ENCODE measurements at places on chromosomes 2 and 18. TPM values are rescaled to one million over a fixed set of nuclear protein-coding genes. Genes with fewer than 3 reads are reported as not detected.

DNA sequence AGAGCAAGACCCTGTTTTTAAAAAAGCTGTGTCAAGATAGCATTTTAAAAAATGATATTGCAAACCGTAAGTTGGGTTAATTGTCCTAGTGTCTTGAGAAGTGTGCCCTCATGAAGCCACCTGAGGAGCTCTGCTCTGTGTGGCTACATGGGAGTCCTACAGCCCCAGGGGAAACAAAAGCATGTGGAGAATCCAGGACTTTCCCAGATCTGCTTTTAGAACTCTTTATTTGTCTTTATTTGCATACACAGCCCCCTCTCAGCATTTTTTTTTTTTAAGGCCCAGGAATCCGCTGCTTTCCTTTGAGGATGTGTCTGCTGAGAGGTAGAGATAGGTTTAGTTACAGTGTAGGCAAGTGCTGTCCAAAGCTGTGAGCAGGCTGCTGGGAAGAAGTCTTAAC lies 219.2 kb downstream of the FHOD3 start:
- DNase-seq = no peak
- no peak overlapping the region for H3K4me3 ChIP-seq
- H3K4me1 ChIP-seq = no peaks in the 10 kb centered on the region
- no peak overlapping the region for H3K27ac ChIP-seq

GRCh38 chr2:9764153-9764778 lies 79.0 kb upstream of the TAF1B start:
- DNase-seq = no peak
- no peak overlapping the region for H3K4me3 ChIP-seq
- H3K27me3 ChIP-seq = no peaks in the 10 kb centered on the region
- H3K4me1 ChIP-seq = peaks cover 18% of the 10 kb centered on the region

GKN1 gene
- not detected for total RNA-seq

GRCh38 chr2:178101321-178102079 lies 10.7 kb upstream of the RBM45 start:
- no peaks in the 10 kb centered on the region for H3K27me3 ChIP-seq
- H3K4me3 ChIP-seq = no peak overlapping the region
- no peaks in the 10 kb centered on the region for H3K36me3 ChIP-seq
- no peak overlapping the region for H3K27ac ChIP-seq
- no peak for DNase-seq

- peaks cover 6% of the 10 kb centered on the region for H3K36me3 ChIP-seq
- H3K4me1 ChIP-seq = peaks cover 6% of the 10 kb centered on the region
- H3K27ac ChIP-seq = no peak overlapping the region
- H3K27me3 ChIP-seq = no peaks in the 10 kb centered on the region
- DNase-seq = no peak
- no peak overlapping the region for H3K4me3 ChIP-seq
Observed at GRCh38 chr2:46082531-46083485, 214.4 kb upstream of the EPAS1 start.

- H3K27ac ChIP-seq = no peak overlapping the region
- no peak overlapping the region for H3K4me3 ChIP-seq
- no peak for DNase-seq
- peaks cover 12% of the 10 kb centered on the region for H3K4me1 ChIP-seq
- H3K27me3 ChIP-seq = no peaks in the 10 kb centered on the region
Observed at GRCh38 chr2:85401844-85402243, 8.3 kb downstream of the CAPG start.

ALPI gene
- not detected for total RNA-seq

- H3K27ac ChIP-seq = no peak within 1 kb of the TSS
- peak within 1 kb of the TSS; percentile 53 for H3K4me3 ChIP-seq
- peaks cover 48% of the 10 kb centered on the region for H3K27me3 ChIP-seq
Observed at GRCh38 chr2:73202156-73203054, at the start of gene NOTO. TSS of gene NOTO (plus strand) at chr2:73202574. CDS start at chr2:73202667, 93 bp downstream.

MYO5B gene
- total RNA-seq = 0.12 TPM

GRCh38 chr2:96957244-96957643 lies 29.1 kb downstream of the FAM178B start:
- DNase-seq = no peak
- H3K4me3 ChIP-seq = no peak overlapping the region
- H3K27me3 ChIP-seq = no peaks in the 10 kb centered on the region
- H3K27ac ChIP-seq = no peak overlapping the region
- H3K36me3 ChIP-seq = no peaks in the 10 kb centered on the region
- peaks cover 35% of the 10 kb centered on the region for H3K4me1 ChIP-seq

DNA sequence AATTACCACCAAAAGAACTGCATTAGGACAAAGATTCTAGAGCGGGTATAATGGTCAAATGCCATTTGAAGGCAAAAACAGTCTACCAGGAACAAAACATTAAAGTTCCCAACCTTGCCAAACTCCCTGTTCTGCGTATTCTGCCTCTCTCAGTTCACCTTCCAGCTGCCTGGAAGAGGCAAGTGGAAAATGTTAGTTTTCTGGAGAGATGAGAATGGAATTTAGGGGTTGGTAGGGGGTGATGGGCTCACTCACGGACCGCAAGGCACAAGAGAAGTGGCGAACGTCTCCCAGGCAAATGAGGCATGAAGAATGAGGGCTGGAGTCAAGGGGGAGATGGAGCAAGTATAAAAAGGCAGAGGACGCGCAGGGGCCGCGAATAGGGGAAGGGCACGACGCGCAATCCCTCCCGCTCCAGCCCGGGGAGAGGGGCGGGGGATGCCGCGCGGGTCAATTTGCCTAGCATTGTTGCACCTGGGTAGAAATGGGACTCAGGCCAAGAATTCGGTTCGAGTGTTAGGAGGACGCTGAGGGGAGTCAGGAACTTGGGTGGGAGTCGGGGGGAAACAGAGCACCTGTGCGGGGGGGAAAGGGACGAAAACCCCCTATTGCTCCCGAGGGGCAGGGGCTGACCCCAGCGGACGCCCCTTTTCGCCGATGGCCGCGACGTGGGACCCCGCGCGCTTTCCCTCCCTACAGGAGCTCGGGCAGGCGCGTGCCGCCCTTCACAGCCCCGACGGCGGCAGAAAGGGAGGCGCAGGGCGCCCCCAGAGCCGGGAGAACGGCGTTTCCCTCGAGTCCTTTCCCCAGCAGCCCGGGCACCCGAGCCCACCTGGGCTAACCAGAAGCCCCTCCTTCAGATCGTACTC lies 573 bp downstream of the PAIP2B start:
- peak overlapping the region; percentile 85 for H3K27ac ChIP-seq

GRCh38 chr2:59032499-59032898 lies 791.4 kb upstream of the FANCL start:
- no peaks in the 10 kb centered on the region for H3K36me3 ChIP-seq
- H3K4me3 ChIP-seq = no peak overlapping the region
- H3K27ac ChIP-seq = no peak overlapping the region

DNA sequence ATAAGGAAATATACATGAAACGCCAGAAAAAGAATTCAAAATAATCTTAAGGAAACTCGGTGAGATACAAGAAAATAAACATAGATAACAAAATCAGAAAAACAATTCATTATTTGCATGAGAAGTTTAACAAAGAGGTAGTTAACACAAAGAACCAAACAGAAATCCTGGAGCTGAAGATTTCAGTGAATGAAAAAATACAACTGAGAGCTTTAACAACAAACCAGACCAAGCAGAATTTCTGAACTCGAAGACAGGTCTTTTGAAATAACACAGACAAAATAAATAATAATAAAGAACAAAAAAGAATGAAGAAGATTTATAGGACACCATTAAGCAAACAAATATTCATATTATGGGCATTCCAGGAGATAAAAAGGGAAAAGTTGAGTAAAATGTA lies 204.7 kb downstream of the ATAD2B start:
- DNase-seq = no peak
- no peak overlapping the region for H3K4me3 ChIP-seq
- no peak overlapping the region for H3K27ac ChIP-seq
- H3K4me1 ChIP-seq = no peaks in the 10 kb centered on the region
- H3K27me3 ChIP-seq = no peaks in the 10 kb centered on the region
- peaks cover 41% of the 10 kb centered on the region for H3K36me3 ChIP-seq

GRCh38 chr2:31083234-31083993 lies 54.8 kb downstream of the GALNT14 start:
- no peak for DNase-seq
- no peaks in the 10 kb centered on the region for H3K36me3 ChIP-seq
- H3K27me3 ChIP-seq = no peaks in the 10 kb centered on the region
- H3K4me1 ChIP-seq = no peaks in the 10 kb centered on the region
- H3K27ac ChIP-seq = no peak overlapping the region
- H3K4me3 ChIP-seq = no peak overlapping the region

DNA sequence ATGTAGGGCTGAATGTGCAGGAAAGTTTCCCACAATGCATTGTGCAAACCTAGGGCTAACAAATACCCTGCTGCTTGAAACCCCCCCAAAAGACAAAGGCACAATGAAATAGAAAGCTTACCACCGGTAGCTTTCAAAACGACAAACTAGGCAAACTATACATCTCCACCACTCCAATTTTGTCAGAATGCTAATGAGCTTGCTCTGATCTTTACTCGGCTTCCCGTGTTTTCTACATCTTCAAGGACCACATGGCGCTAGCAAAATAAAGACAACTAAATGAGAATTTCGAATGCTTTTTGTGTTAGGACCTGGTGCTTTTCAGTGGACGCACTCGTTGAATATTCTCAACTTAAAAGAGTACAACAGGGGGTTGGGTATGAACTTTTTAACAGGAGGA lies 37.2 kb upstream of the OTX1 start:
- no peaks in the 10 kb centered on the region for H3K27me3 ChIP-seq
- H3K4me1 ChIP-seq = no peaks in the 10 kb centered on the region
- H3K4me3 ChIP-seq = no peak overlapping the region
- peaks cover 10% of the 10 kb centered on the region for H3K36me3 ChIP-seq

- no peak overlapping the region for H3K27ac ChIP-seq
- H3K27me3 ChIP-seq = no peaks in the 10 kb centered on the region
- no peak overlapping the region for H3K4me3 ChIP-seq
- no peak for DNase-seq
Observed at GRCh38 chr2:207873794-207874193, 104.1 kb upstream of the FZD5 start.

DNA sequence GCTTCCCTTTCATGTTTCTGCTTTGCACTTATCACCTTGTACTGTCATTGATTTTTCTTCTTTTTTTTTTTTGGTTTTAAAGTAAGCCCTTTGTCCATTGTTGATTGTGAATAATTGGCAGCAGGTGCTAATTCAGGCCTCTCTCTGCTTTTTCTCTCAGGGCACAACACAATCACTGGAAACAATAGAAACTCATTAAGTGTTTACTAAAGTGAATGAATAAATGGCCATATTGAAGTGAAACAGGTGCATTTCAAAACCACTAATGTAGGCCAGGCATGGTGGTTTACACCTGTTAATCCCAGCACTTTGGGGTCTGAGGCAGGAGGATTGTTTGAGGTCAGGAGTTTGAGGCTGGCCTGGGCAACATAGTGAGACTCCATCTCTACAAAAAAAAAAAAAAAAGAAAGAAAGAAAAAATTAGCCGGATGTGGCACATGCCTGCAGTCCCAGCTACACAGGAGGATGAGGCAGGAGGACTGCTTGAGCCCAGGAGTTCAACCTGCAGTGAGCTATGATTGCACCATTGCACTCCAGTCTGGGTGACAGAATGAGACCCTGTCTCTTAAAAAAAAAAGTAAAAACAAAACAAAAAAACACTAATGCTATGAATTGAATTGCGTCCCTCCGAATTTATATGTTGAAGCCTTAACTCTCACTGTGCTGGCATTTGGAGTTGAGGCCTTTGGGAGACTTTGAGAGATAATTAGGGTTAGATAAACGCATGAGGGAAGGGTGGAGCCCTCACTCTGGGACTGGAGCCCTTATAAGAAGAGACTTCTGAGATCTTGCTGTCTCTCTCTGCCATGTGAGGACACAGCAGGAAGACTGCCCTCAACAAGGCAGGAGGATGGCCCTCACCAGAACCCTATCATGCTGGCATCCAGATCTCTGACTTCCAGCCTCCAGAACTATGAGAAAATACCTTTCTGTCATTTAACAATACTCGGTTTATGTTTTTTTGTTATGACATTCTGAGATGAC lies 19.9 kb downstream of the SLC38A11 start:
- peaks cover 2% of the 10 kb centered on the region for H3K27me3 ChIP-seq
- H3K4me1 ChIP-seq = no peaks in the 10 kb centered on the region
- H3K4me3 ChIP-seq = no peak overlapping the region
- DNase-seq = no peak

DNA sequence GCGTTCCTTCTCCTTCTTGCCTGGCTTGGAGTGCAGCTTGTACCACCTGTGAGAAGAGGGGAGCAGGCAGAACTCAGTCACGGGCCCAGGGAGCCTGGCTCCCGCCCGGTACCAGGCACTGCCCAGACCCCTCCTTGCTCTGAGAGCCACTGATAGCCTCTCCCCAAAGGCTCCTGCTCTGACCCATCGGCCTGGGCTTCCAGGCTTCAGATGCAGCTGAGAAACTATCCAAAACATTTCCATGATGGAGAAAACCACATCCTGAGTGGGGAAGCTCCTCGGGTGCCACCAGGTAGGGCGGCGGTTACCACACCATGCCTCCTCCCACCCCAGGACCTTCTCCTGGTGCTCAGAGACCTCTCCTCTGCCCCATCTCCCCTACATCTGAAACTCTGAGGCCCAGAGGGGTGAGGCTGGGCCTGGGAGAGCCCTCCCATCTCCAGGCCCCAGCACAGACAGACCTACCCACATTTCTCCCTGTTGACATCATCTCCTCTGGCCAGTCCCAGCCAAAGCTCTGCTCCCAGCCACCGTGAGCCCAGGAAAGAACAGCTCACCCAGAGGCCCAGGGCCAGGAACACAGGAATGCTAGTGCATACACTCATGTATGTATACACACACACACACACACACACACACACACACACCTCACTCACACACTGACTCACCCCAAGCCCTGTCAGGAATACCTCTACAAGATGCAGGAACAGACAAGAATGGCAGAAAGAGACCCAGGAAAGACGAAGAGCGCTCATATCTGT lies 17.9 kb upstream of the SFXN5 start:
- no peaks in the 10 kb centered on the region for H3K36me3 ChIP-seq
- DNase-seq = no peak
- no peak overlapping the region for H3K4me3 ChIP-seq
- H3K4me1 ChIP-seq = no peaks in the 10 kb centered on the region
- H3K27me3 ChIP-seq = no peaks in the 10 kb centered on the region
- H3K27ac ChIP-seq = no peak overlapping the region

- no peak for DNase-seq
- no peak overlapping the region for H3K4me3 ChIP-seq
- no peak overlapping the region for H3K27ac ChIP-seq
Observed at GRCh38 chr2:232103140-232103737, 141.7 kb downstream of the DIS3L2 start.

MERTK gene
- total RNA-seq = 0.57 TPM

- H3K36me3 ChIP-seq = no peaks in the 10 kb centered on the region
- no peak for DNase-seq
- H3K27me3 ChIP-seq = no peaks in the 10 kb centered on the region
- no peak overlapping the region for H3K27ac ChIP-seq
Observed at GRCh38 chr18:3100498-3101132, 87.7 kb upstream of the LPIN2 start.

CAMKMT gene
- 19.6 TPM for total RNA-seq

SLC9A4 gene
- 0.07 TPM for total RNA-seq

- H3K4me3 ChIP-seq = no peak within 1 kb of the TSS
- peaks cover 27% of the 10 kb centered on the region for H3K4me1 ChIP-seq
- H3K27me3 ChIP-seq = peaks cover 13% of the 10 kb centered on the region
- no peaks in the 10 kb centered on the region for H3K36me3 ChIP-seq
- no peak for DNase-seq
Observed at GRCh38 chr2:157257312-157258252, at the start of gene GALNT5. TSS of gene GALNT5 (plus strand) at chr2:157257705. CDS start at chr2:157258083, 378 bp downstream.

SCN2A gene
- 0.10 TPM for total RNA-seq

MYO7B gene
- total RNA-seq = 0.41 TPM

GRCh38 chr18:30186245-30186644 lies 856.3 kb downstream of the DSC3 start:
- DNase-seq = no peak
- H3K4me3 ChIP-seq = no peak overlapping the region
- no peaks in the 10 kb centered on the region for H3K36me3 ChIP-seq
- H3K4me1 ChIP-seq = no peaks in the 10 kb centered on the region
- H3K27ac ChIP-seq = no peak overlapping the region

Measured in activated naive CD4-positive, alpha-beta T cell treated with anti-CD3 and anti-CD28 coated beads for 36 hours (primary cell).